ENCODE measurements at places on chromosomes 11 and 22.

- DNase-seq, result no peak
These were observed 15.4 kb downstream of the CARD10 start for GRCh38 chr22:37503850-37504249.

DNA sequence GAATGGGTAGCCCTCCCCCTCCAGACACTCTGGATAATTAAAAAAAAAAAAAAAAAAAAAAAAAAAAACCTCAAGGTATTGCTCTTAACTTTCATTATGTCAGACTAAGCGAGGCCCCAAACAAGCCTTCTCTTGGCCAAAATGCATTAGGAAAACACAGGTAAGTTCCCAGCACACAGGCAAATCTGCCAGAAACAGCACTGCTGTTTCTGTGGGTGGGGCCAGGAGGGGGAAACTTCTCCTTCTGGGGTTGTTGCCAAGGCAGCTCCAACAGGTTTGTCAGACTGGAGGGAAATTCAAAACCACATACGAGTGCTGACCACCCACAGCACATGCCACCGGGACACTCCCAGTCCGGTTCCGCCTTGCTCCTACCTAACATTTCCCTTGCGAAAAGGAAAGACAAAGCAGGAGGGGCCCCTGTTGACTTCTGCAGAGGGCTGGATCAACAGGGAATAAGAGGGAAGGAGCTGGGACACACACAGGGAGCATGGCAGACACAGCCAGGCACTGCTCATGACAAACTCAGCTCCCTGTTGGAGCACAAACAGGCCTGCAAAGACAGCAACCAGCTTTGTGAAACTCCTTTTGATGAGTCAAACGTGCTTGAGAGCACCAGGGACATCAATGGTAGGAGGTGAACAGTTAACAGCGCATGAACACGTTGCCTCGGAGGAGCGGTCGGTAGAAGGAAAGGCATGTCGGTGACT is 55.0 kb downstream of the MYH9 start:
- DNase-seq, result no peak

DNA sequence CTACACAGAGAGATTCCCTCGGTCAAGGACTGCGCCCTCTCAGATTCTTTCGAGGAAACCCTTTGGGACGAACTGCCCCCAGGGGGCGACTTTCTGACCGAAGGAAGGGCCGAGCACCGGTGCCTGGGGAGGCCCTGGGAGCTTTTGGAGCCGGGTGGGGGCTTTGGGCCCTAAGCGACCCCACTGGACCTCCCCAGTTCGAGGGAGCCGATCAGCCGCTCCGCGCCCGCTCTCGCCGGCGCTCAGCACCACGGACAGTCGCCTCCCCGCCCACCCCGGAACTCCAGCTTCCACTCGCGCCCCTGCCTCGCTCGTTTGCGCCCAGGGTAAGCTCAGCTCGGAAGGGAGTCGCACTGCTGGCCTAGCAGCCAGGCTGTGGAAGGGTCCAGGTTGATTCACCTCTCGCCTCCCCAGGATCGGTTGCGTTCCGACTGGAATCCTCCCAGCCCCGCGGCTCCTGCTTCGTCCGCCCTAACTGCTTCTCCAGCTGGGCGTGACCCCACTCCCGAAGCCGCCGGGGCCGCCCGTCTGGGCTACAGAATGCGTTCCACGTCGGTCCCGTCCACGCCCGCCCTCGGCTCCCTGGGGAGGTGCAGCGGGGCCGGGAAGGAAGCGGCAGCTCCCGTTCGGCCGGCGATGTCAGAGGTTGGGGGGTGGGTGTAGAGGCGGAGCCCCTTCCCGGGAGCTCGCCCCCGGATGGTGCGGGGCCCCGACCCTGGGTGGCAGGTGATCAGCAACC is 428 bp downstream of the SCN3B start:
- DNase-seq, result peak; percentile 25

DNA sequence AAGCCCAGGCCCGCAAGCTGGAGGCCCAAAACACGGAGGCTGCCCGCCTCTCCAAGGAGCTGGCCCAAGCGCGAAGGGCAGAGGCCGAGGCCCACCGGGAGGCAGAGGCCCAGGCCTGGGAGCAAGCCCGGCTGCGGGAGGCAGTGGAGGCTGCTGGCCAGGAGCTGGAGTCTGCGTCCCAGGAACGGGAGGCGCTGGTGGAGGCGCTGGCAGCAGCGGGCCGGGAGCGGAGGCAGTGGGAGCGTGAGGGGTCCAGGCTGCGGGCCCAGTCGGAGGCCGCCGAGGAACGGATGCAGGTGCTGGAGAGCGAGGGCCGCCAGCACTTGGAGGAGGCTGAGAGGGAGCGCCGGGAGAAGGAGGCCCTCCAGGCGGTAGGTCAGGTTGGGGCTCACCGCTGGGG is 4.8 kb downstream of the CCDC88B start:
- DNase-seq, result no peak

DNA sequence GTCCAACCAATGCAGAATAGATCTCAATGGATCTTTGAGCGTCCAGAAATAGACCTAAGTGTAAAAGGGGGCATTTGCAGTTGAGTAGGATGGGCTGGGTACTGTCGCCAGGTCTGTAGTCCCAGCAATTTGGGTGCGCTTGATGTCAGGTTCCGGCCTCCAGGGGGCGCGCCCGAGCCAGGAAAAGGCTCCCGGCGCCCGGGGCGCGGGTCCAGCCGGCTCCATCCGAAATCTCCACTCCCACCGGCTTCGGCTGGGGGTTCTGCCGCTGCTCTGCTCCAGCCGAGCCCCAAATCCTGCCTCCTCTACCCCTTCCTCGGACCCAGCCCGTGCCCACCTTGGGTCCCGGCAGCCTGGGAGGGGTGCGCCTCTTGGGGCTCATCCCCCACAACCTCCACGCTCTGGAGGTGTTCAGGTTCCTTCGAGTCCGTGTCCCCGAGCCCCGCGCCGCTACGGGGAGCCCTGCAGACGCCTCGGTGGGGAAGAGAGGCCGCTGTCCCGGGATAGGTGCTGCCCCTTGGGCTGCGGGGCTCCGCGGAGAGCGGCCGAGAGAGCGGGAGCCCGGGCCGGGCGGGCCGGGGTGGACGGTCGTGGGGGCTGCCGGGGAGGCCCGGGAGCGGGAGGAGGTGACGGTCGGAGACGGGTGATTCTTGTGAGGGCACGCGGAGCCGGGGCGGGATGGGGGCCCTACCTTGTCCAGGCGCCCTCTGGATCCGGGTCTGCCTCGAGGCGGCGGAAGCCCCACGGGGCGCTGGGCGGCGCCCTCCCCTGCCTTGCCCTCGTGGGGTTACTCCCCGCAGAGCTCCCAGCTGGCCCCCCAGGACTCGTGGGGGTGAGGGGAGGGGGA is 13.0 kb upstream of the CYB5R3 start:
- peak; percentile 85 for DNase-seq

GRCh38 chr11:64793271-64794160 is 9.5 kb downstream of the MAP4K2 start:
- DNase-seq, result no peak

DNA sequence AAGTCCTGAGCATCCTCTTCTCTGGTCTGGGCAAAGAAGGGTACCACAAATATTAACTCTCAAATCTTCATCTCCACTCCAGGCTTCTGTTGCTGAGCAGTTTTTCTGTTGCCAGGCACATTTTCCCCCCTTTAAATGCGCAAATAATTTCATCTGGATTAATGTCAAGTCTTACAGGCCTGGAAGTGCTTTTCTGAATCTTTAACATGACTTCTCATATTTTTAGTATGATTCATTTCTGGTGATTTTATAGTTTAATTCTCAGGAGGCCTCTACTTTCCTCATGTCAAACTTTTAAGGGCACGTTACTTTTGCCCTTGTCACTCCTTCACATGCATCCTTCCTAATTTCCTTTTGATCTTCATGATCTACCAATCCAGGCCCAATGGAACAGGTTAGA is 510.2 kb downstream of the METTL15 start:
- DNase-seq, result no peak

DNA sequence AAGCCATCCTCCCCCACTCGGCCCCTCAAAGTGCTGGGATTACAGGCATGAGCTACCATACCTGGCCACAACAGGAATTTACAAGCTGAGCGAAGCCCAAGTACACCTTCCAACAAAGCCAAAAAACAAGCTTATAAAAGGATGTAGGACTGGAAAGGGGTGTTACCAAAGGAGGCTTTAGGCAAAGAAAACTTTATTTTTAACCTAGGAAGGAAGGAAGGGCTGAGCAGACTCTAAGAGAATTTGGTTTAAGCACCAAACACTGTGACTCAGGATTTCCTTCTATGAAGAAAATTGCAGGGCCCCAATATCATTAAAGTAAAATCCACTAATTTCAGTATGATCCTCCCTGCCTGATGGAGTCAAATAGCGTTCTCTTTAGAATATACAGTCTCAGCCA is 12.1 kb downstream of the DENND5A start:
- no peak for DNase-seq

DNA sequence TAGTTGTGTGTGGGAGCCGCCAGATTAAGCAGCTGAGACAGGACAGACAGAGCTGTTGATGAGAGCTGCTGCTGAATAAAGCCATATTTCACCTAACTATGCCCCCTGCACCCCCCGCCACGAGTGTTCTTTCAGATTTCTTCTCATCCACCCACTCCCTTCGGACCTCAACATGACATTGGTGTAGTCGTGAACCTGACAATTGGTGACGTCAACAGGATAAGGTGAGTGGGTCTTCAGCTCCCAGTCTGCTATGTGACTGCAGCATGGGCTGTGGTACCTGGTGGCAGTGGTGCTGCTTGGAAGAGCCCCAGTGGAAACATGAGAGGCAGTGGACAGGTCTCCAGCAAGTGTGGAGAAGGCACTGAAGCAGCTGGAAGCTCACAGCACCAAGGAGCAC is 28.3 kb upstream of the KCNA4 start:
- DNase-seq, result no peak

- DNase-seq, result no peak
These were observed 37.0 kb upstream of the HEPHL1 start for GRCh38 chr11:93984196-93984567.

GRCh38 chr11:96284917-96285316 is 58.1 kb downstream of the MAML2 start:
- DNase-seq, result no peak

DNA sequence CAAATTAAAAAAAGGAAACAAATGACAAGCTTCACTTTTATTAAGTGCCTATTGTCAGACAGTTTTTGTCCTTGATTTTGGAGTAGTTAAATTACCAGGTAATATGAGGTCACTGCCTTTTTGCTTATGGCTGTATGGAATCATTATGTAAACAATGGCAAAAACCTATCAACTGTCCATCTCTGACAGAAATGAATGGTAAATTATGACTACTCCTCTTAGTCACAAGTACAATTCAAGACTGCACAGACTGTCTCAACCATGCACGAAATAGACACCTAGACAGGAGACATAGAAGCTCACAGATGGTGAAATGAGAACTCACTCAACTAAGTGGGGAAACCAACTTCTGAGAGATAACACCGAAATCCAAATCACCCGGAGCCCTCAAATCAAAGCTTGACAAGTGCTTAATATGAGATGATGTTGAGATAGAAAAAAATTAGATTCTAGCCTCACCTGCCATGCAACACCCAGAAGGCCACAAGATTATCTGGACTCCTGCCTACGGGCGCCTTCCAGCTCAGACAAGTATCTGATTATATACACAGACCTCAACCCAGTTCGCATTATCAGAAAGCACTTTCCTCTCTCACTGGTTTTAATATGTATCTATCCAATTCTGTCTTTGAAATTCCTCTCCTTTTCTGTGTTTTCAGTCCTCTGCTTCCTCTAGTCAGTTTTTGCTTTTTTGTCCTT is 199.3 kb downstream of the CADM1 start:
- DNase-seq, result no peak

DNA sequence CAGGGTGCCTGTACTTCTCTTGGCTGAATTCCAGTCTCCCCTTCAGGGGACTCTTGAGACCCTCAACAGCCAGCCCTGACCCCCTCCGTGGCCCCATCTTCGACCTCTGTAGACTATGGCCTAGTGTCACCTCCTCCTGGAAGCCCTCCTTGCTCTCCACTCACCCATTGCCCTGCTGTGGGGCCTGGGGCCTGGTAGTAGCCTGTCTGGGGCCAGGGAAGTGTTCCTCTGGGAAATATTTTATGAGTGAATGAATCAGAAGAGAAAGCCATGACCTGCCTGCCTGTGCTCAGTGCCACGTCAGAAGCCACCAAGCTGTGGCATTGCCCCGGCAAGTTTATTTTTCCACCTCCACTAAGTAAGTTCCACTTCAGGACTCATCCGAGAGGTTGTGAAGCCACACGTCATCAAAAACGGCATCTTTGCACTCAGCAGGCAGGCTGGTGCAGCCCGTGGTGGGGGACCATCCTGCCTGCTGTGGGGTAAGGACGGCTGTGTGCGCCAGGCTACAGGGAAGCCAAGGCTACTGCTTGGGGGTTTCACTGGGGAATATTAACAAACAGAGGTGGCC is 59.6 kb upstream of the PPARA start:
- no peak for DNase-seq

DNA sequence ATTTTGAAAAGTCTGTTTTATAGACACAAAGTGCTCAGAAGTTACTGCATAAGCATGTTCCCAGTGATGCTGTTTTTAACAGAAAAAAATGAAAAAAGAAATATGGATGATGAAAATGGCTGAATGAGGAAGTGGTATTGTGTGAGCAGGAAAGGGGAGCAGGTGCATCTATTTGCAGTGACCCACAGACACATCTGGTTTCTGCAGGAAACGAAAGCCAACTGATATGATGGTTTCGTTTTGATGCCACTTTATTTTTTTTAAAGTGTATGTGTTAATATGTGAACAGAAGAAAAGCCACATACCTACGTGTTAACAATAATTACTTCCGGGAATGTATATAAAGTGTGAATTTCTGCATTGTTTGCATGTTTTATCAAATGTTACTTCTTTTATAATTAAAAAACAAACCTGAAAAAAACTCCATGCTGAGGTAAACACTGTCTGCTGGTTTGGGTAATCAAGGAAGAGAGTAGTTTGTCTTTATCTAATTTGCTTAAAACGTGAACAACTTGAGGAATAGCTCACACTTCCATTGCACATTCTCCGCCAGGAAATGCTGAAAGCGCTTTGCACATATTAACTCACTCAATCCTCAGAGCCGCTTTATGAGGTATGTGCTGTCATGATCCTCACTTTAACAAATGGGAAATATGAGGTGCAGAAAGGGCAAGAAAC is 1335.9 kb downstream of the TBC1D22A start:
- no peak for DNase-seq

- no peak for DNase-seq
These were observed 94.1 kb upstream of the NECTIN1 start for GRCh38 chr11:119823077-119823476.

DNA sequence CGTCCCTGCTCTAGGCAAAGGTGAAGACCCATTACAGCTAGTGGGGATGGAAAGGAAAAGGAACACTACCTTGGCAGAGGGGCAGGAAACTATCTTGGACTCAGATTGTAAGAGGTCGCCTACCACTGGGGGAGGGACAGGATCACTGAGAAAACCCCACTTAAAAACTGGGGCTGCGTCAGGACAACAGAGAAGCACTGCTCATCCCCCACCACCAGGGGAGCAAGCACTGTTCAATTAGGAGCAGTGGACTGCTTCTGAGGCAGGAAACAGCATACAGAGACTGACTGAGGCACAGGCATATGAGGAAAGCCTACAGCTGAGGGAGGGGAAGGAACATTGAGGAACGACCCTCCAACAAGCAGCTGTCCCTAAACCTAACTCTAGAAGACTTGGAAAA is 20.8 kb upstream of the DLAT start:
- no peak for DNase-seq

- DNase-seq, result no peak
These were observed 4.0 kb downstream of the MYO18B start for GRCh38 chr22:25746012-25746373.

- DNase-seq, result no peak
These were observed 6.0 kb downstream of the CASTOR1 start for GRCh38 chr22:30283342-30283741.
